ENCODE measurements at places on chromosomes 2 and 18.

DNA sequence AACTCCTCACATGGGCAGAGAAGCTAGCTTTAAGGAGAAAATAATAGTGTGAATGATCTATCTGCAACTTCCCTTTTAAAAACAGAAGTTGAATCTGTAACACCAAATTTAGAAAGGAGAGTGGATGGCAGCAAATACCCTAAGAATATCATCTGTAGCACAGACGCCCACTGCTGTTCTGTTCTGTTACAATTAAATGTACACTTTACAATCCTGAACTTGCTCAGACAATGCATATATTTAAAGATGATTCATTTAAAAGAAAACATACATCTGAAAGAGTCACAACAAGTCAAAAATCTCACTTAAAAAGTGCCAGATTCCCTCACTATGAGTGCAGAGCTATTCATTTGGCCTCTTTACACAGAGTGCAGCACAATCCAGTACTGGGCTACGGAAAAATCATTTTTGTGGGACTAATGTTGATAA is 8.0 kb upstream of the SERTAD2 start:
- DNase-seq = no peak

- no peak for DNase-seq
Observed at GRCh38 chr2:230412371-230412711, 3.7 kb upstream of the SP100 start.

DNA sequence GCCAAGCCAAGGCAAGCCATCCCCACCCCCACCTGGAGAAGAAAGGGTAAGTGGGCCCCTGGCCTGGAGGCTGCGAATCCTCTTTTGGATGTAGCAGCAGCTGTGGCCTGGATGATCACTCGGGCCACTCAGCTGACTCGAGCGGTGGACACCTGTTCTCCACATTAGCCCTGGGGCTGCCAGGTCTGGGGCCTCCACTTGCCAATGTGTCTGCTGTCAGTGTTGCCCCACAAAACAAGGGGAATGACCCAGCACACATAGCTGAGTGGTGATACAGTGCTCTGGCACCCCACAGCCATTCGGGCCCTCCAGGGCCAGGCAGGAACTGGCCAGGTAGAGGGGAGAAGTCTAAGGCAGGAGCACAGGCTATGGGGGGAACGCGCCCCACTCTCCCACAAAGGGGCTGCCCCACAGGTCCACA is 2.6 kb downstream of the STK25 start:
- no peak for DNase-seq

GRCh38 chr2:108403494-108403893 is 25.7 kb downstream of the SULT1C4 start:
- no peak for DNase-seq

DNA sequence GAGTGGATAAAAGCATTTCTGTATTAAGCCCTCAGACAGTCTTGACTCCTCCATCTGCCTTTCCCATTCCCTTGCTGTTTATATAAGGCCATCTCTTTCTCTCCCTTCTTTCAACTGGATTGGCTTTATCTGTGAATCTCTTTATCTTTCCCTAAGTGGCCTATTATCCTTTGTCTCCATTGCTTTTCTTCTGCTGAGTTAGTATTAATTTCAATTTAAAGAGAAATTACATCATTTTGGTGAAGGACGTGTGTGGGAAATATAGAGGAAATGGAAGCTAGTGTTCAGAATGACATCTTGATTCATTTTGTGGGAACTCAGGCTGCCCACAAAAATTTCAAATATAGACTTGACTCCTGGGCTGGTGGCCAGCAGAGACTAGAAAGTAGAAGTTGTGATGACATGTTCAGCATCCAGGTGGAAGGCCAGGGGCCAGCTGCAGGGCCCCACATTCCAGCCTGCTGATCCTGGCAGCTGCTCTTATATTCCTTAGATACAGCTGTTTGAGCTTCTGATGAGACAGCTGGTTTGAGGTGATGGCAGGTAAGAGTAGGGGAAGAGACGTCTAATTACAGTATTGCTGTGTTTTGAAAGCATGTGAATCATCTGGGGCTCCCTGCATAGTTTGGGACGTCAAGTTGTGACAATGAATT is 52.3 kb downstream of the DIS3L2 start:
- DNase-seq = peak; percentile 80

- peak; percentile 8 for DNase-seq
Observed at GRCh38 chr2:1990724-1991123, 246.4 kb upstream of the PXDN start.

GRCh38 chr2:7748717-7749415 is 831.7 kb downstream of the RNF144A start:
- DNase-seq = no peak

DNA sequence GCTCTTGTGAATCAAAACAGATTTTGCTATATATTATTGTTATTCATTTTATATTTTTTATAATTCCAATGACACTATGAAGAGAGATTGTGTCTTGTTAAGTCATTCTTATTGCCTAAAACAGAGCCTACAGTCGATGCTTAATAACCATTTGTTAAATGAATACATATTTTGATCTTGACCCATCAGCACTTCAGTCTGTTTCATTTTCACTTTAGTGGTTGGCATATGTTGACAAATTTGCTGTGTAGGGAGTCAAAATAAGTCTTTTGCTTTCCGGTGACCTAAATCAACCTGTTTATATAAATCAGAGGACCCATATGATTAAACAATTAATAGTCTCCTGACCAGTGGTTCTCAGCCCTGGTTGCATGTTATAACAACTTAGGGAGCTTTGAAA is 97.1 kb downstream of the TXNL1 start:
- no peak for DNase-seq

GRCh38 chr2:37837628-37838328 is 87.3 kb upstream of the RMDN2 start:
- no peak for DNase-seq

DNA sequence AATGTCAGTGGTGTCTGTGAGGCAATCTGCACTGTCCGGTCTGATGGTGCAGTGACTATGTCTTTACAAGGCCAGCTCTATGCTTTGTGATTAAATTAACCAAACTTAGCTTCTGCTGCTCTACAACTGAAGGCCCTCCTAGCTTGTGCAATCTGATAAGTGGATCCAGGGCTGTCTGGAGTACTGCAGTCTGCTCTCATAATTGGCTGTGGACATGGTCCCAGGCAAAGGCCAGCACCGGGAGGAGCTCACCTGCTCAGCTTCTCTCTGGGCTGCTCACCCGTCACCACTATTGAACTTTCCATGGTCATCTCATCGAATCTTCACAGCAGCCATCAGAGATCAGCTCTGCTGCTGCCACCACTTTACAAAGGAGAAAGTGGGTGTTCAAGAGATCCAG is 13.0 kb upstream of the APCDD1 start:
- no peak for DNase-seq

GRCh38 chr2:205660521-205661124 is 21.7 kb upstream of the NRP2 start:
- no peak for DNase-seq

DNA sequence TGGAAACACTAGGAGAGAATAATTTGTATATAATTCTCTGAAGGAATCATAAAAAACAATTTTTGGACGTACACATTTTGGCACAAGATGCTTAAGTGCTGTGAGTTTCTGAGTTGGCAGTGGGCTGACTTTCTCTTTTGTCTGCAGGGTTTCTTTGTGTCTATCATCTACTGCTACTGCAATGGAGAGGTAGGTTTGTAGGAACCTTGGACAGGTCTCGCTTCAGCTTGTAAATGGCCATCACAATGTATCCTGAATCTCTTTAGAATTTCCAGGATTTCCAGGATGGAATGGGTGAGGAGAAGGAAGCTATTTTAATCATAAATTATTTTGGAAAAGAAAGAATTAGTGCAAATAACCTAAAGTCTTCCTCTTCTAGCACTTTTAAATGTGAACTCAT is 83.9 kb downstream of the PTH2R start:
- no peak for DNase-seq

DNA sequence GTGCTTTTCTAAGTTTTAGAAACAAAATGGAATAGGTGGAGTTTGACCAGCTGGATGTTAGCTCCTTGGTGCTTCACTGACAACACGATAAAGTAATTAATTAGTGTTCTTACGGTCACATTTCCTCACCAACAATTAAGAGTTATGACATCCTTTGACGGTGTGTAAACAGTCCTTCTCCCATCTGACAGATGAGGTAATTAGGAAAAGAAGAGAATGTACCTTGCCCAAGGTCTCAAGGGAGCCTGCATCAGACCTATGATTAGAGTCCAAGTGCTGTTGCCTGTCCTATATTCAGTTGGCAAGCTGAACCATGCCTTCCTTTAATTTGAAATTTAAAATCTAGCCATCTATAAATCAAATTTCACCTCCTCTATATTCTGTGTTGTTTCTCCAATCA is 48.3 kb upstream of the STK17B start:
- DNase-seq = no peak

- DNase-seq = no peak
Observed at GRCh38 chr2:70471129-70471528, 82.5 kb downstream of the TGFA start.

- peak; percentile 61 for DNase-seq
Observed at GRCh38 chr18:37563931-37564392, 1.6 kb downstream of the CELF4 start.

GRCh38 chr2:14094592-14094991 is 537.9 kb upstream of the LRATD1 start:
- no peak for DNase-seq

GRCh38 chr2:202870431-202871299 is 901 bp downstream of the ICA1L start:
- DNase-seq = peak; percentile 92

Data from NCI-H146 (cell line).